T-cell (primary cell): ENCODE measurements at places on chromosomes 6 and 20.

- no peak for DNase-seq
Observed at GRCh38 chr20:51182571-51182970, 159.7 kb upstream of the KCNG1 start.

- no peak for DNase-seq
Observed at GRCh38 chr6:43402820-43403219, 24.5 kb upstream of the ABCC10 start.

DNA sequence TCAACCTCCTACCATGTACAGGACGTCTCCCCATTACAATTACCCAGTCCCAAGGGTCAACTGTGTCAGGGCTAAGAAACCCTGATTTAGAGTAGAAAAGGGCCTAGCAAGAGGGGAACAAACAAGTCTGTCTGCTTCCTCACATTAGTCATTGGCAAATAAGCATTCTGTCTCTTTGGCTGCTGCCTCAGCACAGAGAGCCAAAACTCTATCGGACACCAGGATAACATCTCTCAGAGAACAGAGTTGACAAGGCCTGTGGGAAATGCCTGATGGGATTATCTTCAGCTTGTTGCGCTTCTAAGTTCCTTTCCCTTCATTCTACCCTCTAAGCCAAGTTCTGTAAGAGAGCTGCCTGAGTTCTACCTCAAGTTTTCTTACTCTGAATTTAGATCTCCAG is 19.0 kb upstream of the VSX1 start:
- DNase-seq: no peak

- no peak for DNase-seq
Observed at GRCh38 chr6:41594326-41594725, 43.9 kb upstream of the MDFI start.

- DNase-seq: no peak
Observed at GRCh38 chr6:159862103-159862502, 28.7 kb upstream of the MAS1 start.

GRCh38 chr6:88574651-88575050 is 388.8 kb downstream of the RNGTT start:
- no peak for DNase-seq

DNA sequence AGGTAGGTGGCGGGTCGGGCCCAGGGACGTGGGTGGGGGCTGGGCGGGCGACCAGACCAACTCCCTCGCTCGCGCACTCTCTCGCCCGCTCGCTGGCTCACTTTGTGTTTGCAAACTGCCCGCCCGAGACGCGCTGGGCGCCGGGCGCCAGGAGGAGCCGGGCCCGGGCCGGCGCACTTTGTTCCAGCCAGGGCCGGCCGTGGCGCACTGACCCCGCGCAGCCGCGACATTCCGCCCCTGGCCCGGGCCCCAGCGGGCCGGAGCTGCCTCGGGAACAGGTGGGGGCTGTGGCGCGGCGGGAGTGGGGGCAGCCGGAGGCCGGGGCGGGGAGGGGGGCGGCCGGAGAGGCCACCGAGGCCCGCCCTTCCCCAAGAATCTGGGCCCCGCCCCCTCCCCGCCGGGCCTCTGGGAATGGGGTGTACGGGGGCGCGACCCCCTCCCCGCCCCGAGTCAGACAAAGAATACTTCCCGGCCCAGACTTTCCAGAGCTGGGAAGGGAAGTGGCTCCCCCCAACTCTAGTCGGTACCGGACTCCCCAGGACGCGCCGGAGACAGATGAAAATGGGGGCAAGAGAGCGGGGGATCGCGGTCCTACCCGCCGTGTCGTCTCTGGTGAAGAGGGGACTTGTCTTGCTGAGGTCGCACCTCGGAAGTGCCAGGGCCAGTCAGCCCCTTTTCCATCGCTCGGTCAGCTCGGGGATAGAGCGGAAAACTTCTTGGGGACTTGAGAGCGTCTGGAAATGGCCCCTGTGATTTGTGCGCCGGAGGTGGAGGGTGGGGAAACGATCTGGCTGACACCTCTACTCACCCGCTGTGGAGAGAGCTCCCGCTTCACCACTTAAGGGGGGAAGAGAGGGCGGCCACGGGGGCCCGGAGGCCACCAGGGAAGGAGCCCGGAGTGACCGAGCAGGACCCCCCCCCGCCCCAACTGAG is 951 bp downstream of the FOXP4 start:
- DNase-seq: no peak

DNA sequence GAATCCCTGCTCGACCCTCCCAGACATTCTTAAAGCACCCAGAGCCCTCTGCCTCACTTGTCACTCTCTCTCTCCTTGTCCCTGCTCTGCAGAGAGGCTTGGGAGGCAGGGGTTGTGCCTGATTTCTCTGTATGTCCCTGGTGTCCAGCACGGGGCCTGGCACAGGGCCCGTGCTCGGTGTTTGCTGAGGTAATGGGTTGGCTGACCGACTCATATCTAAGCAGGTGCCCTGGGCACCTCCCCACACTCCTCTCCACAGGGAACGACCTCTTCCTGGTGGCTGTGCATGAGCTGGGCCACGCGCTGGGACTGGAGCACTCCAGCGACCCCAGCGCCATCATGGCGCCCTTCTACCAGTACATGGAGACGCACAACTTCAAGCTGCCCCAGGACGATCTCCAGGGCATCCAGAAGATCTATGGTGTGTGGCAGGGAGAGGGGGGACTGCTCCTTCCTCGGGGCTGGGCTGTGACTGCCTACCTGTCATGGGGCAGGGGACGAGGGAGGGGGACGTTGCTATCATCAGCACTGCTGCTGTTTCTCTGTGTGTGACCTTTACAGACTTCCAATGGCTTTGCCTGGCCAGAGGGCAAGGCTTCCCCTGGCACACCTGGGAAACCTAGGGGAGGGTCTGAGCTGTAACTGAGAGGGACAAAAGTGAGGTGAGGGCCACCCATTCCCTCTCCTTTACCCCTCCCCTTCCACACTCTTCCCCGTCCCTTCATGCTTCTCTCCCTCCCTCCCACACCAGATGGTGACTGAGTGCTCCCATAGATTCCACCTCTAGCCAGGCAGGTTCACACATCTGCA is 14.2 kb downstream of the MMP24OS start:
- no peak for DNase-seq

- DNase-seq: no peak
Observed at GRCh38 chr6:81304466-81304865, 448.0 kb downstream of the TENT5A start.

DNA sequence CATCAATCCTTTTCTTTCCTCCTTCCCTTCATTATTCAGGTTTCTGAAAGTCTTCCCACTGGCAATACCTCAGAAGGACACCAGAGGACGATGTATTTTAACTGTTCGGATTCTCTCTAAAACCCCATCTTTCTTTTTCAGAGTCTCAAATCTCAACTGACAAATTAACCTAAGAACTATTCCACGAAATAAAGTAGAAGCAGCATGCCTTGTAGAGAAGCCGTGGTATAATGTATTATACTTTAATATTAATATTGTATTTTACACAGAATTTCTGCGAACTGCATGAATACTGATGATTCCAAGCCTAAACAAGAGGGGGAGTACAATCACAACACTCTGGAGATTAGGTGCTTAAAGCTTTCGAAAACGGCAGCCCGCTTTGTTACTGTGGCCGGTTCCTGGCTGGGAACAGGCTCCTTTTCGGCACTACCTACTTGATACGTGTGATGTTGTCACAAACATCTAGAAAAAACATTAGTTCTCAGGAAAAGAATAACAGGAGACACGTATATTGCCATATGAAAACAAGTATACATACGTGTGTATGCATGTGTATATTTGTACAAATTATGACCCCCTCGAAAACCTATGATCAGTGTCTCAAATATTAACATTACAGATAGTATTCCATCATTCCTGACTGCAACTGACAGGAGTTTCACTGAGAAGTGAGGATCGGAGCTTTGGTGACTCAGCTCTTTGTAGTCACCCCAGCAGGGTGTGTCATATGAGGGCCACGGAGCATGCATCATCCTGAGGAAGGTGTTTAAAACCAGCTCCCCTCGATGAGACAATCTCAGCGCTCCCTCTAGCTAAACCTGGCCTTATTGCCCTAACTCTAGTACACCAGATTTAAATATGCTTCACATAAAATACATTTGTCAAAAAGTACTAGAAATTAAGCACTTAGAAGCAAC is 319.7 kb upstream of the TCF21 start:
- no peak for DNase-seq

DNA sequence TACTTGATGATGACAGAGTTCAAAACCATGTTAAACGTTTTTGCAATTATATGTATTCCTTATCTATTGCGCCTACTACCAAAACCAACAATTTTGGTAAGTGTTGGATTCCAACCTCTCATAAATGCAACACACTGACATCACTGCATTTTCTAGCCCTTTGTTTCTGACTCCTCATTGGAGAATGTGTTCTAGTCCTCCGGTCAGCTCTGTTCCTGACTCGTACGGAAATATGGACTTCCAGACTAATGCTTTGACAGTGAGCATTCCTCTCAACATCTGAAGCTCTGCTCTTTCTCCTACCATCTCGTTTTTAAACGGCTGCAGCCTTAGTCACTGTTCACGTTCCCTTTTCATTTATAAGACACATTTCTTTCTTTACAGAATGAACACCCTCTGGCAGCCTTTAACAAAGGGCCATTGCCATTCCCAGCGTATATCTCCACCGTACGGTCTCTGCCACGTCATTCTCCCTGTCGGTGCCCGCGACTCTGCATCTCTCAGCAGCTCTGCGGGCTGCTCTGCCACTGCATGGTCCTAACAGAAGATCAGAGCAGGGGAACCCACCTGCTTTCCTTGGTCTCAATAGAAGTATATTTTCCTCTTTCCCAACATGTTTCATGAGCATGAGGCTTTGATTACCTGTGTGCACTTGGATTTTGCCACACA is 103.0 kb upstream of the SYNDIG1 start:
- DNase-seq: no peak

DNA sequence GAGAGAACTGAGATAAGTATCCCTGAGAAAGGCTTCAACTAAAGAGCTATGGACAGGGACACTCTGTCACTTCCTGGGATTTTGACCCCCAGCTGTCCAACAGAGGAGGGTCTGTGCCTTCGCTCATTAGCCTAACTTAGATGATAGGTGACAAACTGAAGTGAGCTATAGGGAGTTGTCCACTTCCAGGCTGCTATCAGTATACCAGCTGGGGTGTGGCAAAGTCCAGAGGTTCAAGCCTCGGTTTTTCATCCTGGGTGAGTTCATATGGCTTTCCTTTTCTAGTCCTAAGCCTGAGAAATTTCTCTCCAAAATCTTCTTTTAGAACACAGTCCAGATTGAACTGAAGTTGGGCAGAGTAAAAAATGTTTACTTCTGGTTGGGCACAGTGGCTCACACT is 5.9 kb upstream of the PAQR8 start:
- no peak for DNase-seq

- no peak for DNase-seq
Observed at GRCh38 chr6:45718131-45718530, 297.5 kb downstream of the CLIC5 start.

- no peak for DNase-seq
Observed at GRCh38 chr6:46734867-46735719, at the start of gene PLA2G7. TSS of gene PLA2G7 (minus strand) at chr6:46735375. CDS start at chr6:46722891, 12,484 bp downstream.

- no peak for DNase-seq
Observed at GRCh38 chr20:37901240-37901639, 1.7 kb upstream of the VSTM2L start.

- no peak for DNase-seq
Observed at GRCh38 chr6:163474581-163474980, 60.1 kb downstream of the QKI start.

- no peak for DNase-seq
Observed at GRCh38 chr20:43046966-43047365, 142.7 kb downstream of the PTPRT start.

DNA sequence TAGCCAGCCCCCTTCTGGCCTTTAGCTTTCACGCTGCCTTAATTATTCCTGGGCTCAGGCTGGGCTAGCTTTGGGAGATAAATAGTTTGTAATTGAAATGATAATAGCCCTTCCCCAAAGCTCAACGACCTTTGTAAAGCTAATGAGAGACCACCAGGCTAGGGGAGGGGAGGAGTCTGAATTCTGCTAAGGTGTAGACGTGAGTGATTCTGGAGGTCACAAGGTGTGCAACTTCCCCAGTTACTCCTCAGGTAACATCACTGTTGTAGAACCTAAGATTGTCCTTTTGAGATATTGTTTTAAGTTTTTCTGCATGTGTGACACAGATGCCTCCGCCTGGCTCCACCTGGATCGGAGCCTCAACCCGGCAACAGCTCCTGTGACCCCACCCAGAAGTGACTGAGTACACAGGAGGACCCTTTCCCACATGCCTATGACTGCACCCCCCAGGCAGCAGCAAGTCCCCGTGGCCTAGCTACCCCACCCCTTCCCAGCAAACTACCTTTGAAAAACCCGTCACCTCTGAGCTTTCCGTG is 5.8 kb upstream of the GPR31 start:
- no peak for DNase-seq

DNA sequence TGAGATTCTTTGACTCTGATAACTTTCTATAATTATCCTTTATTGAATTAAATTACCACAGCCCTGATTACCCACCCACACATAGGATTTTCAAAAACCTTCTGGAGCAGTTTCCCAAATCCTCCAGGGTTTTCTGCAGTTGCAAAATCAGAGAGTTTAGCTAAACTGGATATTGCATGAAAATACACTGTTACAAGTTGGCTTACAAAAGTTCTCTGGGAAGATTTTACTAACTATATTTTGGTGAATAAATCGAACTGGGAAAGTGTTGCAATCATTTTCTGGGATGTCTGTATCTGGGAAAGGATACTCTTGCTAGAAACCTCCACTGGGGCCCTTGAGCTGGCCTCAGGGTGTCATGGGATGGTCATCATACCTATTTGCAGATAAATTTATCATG is 97.6 kb upstream of the STMND1 start:
- no peak for DNase-seq

DNA sequence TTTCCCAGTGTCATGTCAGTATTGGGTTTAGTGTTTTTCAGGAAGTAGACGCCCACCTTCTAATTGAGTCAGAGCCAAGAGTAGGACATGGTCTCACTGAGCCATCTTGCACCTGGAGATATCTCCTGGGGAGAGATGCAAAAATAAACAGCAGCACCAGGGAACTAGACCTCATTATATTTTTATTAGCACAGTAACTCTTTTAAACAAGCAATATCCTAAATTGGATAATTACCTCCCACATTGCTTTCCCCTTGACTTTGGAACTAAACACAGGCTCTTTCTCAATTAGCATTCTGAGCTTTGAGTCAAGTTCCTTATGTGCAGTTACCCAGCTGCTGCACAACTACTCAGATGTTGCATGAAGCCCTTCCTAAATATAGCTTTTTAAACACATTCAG is 175.4 kb downstream of the IBTK start:
- DNase-seq: no peak

GRCh38 chr20:38867062-38867359 is 59.2 kb upstream of the FAM83D start:
- no peak for DNase-seq

DNA sequence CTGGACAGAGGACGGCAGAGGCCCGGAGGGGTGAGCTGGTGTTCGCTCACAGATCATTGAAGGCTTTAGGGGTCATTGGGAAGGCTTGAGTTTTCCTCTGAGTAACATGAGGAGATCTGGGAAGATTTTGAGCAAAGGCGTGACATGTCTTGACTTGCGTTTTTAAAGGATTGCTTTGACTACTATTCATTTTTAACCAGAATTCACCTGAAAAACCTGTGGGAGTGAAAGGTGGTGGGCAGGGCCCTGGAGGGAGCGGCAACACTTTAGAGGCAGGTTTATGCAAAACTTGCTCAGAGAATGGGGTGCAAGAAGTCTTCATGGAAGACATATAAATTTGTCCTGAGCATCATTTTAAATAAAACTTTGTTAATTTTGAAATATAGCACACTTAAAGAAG is 72.2 kb upstream of the EEF1E1 start:
- DNase-seq: no peak
